ENCODE measurements at places on chromosomes 12 and 14. TPM values are rescaled to one million over a fixed set of nuclear protein-coding genes. Genes with fewer than 3 reads are reported as not detected.

The FOXN4 gene
- not detected for total RNA-seq

The CFAP251 gene
- 8.2 TPM for total RNA-seq

GRCh38 chr12:42689699-42690098 lies 100.2 kb upstream of the PRICKLE1 start:
- DNase-seq: no peak

DNA sequence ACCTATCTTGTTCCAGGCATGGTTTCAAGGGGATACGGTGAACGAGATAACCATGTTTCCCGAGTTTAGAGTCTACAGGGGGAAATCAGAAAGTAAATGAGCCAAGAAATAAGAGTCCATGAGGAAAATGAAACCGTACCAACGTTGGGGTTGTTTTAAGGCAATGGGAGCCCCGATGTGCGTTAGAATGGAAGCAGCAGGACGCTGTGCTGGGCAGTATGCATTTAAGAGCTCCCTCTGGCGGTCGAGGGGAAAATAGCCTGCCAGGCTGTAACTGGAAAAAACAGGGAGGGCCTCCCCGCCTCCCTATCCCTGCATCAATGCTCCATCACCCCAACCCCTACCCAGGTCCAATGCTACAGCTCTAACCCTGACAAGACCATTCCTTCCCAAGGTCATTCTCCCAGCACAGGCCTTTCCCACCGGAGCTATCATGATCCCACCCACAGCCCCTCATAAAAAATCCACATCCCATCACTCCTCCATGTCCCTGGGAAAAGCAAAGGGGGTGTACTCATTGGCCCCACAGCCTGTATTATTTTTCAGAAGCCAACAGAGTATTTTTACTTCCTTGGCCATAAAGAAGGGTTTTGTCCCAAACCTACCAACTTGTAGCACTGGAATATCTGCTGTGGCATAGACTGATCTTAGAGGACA lies 226.3 kb upstream of the NOS1 start:
- peak; percentile 22 for DNase-seq

DNA sequence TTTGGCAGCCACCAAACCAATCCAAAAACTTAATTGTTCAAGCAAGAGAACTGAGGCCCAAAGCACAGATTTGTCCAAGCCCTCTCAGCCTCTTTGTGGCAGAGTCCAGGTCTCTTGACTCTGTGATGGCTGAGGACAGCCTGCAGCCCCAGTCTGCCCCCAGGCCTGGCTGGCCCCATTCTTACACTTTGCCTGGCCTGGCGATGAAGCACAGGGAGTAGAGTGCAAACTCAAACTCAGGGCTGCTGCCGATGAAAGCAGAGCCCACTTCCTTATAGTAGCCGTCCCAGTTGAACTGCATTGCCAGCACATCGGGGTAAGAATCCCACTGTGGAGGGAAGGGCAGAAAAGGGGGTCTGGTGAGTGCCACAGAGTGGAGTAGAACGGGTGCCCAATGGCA lies 5.6 kb upstream of the RPAP3 start:
- DNase-seq: no peak

The PALS1 gene
- total RNA-seq: 15.5 TPM

DNA sequence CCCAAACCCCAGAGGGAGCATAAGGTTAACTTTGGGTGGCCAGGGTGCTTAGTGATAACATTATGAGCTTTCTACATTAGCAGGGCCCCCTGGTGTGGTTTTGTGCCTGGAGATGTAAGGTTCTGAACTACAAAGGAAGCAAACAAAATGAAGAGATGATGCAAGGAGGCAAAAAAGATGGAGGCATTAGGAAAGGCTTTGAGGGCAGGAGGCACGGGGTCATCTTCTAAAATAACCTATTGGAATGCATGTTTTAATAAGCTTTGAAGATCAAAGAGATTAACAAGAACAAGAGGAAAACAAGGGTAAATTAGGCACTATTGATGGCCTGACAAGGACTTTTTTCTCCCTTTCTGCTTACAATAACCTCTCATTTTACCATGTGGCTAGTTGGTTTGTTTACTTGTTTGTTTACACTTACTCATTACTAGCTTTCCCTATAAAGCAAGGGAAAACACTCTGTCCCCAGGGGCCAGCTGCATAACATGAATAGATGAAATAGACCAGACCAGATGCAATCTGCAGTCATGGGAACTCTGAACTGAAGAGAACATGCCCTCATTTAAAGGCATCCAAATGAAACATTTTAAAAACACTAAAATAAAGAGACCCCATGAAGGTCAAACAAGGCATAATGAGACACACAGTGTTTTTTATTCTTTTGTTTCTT lies 390.3 kb downstream of the DIO2 start:
- DNase-seq: no peak

DNA sequence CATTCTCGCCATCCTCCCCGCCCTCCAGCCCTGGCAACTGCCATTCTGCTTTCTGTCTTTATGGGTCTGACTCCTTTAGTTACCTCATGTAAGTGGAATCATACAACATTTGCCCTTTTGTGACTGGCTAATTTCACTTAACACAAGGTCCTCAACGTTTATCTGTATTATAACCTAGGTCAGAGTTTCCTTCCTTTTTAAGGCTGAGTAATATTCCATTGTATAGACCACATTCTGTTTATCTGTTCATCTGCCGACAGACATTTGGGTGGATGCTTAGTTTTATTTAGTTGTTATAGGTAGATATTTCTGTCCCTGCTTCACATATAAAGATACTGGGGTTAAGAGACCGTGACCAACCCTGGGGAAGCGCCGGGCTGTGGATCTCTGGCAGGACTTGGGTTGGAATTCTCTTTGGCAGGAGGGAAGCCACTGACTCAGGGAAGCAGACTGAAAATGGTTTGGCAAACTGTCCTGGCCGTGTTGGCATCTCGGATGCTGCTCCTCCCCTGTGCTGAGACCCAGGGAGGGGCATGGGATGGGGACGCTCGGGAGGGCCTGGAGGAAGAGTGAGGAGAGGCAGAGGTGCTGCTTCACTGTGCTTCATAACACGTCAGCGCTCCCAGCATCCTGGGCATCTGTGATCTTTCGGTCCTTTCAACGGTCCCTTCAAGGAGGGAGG lies 38.9 kb downstream of the TEAD4 start:
- no peak for DNase-seq

DNA sequence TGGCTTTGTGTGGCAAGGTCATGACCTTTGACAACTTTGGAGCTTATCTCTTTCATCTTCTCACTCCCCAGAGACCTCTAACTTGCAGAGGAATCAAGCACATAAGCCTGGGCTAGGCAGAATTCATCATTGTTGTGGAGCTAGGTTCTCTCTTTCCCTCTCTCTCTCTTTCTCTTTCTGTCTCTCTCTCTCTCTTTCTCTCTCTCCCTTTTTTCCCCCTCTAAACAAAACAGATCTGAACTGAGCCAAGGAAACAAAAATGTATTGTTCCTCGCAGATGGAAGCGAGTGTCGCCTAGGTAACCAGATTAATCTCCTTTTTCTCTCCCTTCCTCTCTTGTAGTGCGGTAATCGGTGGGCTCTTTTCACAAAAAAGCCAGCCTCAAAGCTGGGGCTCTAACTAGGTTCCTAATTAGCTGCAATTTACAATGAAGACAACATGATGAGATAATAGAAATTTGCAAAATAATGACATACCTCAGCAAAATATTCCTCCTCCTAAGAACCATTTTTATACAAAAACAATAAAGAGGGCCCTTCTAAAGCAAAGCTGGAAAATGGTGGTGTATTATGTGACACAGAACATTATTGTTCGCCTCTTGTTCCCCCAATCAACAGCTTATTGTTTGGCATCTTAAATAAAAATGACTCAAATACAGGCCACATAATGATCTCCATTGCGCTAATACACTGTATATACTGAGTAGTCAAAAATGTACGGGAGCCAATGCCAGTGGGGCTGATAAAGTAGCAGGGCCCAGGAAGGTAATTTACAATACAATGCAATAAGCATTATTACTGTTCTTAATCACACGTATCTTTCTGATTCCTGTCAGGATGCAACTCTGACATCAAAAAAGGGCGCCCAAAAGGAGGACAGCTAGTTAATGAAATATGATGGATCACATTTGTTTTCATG lies 65.7 kb upstream of the SOX5 start:
- DNase-seq: no peak

DNA sequence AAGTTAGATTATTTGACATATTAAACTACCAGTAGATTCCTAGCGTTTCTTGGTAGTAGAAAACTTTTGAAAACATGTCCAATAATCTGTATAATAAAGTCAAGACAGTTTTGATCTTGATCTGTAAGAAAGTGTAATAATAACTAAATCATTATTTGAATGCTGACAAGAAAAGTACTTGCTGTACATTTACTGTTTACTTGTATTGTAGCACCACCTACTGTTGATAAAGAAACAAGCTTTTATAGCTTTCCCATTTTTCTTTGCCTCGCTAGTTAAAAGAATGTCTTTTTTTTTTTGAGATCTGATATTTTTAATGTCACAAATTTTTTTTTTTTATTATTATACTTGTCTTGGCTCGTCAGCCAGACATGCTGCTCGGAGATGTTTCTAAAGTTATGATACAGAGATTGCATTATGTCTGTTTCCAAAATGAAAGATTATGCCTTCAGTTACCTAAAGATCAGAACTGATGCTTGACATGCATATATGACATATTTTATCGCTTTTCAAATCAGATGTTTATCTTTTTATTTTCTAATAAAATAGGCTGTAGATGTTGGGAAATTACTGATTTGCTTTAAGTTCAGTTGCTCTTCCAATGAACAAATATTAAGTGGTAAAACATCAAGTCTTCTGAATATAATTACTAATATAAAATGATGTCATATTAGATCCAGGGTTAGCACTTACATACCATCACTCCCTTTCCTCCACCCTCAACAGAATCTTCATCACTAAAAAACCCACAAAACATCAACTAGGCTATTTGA lies 140.5 kb downstream of the AKAP6 start:
- no peak for DNase-seq

The PPP4R4 gene
- 17.6 TPM for total RNA-seq

DNA sequence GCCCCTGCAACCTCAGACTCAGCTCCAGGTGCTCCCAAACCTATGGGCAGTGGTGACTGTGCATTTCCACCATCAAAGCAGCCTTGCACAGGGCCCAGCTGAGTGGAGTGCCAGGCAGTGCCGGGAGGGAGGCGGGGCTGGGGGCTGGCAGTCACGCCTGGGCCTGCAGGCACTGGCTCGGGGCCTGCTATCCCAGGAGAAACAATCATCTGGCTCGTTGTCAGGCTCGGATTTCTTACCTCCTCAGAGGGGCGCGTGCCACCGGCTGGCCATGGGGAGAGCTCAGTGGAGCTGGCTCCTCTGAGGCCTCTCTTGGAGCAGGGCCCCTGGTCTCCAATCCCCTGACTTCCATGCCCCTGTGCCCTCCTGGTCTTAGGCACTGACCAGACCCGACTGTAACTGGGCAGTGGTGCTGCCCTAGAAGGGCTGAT lies 20.2 kb upstream of the PPP1R13B start:
- DNase-seq: no peak

GRCh38 chr12:112595410-112595809 lies 176.7 kb downstream of the PTPN11 start:
- DNase-seq: no peak

The OR6C2 gene
- not detected for total RNA-seq

The TPH2 gene
- total RNA-seq: not detected

GRCh38 chr12:121955258-121956237 lies 37.2 kb downstream of the CFAP251 start:
- no peak for DNase-seq

The SLC39A2 gene
- total RNA-seq: not detected

The AQP5 gene
- total RNA-seq: 0.47 TPM

DNA sequence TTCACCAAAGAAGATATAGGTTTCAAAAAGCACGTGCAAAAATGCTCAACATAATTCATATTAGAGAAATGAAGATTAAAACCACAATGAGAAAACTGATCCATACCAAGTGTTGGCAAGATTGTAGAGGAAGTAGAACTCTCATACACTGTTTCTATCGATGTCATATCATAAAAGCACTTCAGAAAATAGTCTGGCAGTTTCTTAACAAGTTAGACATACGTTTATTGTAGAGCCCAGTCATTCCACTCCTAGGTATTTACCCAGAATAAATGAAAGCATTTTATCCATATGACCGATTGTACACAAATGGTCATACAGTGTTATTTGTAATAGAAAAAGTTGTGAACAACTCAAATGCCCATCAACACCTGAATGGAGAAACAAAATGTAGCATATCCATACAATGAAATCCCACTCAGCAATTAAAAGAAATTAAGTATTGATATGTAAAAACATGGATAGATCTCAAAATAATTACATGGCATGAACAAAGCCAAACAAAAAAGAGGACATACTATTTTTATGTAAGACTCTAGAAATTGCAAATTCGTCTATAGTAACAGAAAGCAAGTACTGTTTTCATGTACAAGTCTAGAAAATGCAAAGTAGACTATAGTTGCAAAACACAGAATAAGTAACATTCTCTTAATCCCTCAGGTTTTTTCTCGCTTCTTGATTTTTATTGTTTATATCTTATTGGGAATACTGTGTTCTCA lies 41.0 kb downstream of the USP15 start:
- no peak for DNase-seq
